CD4-positive, alpha-beta memory T cell (primary cell): ENCODE measurements at places on chromosomes 16 and 17.

- no peak for DNase-seq
These were observed 171.9 kb downstream of the ENGASE start for GRCh38 chr17:79246225-79247190.

- DNase-seq, result no peak
These were observed 100.5 kb downstream of the MSI2 start for GRCh38 chr17:57356719-57357391.

DNA sequence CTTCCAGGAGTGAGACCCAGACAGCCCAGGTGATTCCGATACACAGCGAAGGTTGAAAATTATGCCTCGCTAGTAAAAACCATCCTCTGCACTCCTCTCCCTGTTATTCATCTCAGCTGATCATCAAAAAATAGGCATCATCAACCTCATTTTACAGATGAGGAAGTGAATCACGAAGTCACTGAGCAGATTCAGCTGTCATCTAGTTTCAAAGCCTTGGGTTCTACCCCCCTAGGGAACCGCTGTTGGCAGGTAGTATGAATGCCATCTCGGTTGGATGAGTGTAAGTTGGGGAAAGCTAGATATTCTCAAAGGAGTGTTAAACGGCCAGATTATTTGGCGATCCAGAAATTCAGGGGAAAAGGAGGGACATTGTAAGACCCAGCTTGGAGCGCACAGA is 2.0 kb downstream of the CRYM start:
- no peak for DNase-seq

- DNase-seq, result no peak
These were observed 42.6 kb downstream of the SOCS1 start for GRCh38 chr16:11213373-11213772.

DNA sequence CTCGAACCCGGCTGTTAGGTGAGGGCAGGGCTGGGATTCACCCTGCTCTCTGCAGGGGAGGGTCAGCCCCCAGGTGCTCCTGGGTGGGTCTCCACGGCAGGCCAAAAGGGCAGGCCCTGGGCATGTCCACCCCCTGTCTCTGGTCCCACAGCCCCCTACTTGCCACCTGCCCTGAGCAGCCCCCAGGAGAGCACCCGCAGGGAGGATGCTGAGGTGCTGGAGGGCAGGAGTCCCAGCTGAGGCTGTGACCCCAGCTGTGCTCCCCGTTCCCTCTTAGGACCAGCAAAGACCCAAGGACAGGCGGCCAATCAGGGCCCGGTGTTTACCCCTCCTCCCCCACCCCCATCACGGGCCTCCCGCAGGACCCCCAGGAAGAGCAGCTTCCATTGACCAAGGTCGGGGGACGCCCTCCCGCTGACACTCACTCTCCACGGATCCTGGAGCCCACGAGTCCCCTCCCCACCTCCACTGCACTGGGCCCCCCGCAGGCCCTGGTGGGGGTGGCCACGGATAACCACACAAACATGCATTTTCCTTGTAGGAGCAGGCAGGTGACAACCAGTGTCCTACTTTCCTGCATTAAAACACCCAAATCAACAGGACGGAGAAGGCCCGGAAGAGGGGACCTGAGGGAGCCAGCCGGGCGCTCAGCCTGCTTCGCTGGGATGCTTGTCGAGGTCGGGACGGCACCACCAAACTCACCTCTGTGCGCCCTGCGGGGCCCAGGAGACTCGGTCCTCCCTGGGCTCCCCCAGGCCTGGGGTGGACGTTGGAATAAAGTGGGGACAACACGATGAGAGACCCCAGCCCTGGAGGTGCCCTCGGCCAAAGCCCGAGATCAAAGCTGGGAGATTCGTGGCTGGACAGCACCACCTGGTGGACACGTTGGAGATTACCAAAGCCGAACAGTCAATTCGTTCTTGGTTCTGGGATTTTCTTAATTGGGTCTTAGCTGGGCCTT is 22.5 kb upstream of the ENPP7 start:
- peak; percentile 53 for DNase-seq

GRCh38 chr16:66154801-66155200 is 211.7 kb upstream of the CDH5 start:
- no peak for DNase-seq

GRCh38 chr17:2380226-2380922 is 20.5 kb downstream of the MNT start:
- DNase-seq, result no peak

DNA sequence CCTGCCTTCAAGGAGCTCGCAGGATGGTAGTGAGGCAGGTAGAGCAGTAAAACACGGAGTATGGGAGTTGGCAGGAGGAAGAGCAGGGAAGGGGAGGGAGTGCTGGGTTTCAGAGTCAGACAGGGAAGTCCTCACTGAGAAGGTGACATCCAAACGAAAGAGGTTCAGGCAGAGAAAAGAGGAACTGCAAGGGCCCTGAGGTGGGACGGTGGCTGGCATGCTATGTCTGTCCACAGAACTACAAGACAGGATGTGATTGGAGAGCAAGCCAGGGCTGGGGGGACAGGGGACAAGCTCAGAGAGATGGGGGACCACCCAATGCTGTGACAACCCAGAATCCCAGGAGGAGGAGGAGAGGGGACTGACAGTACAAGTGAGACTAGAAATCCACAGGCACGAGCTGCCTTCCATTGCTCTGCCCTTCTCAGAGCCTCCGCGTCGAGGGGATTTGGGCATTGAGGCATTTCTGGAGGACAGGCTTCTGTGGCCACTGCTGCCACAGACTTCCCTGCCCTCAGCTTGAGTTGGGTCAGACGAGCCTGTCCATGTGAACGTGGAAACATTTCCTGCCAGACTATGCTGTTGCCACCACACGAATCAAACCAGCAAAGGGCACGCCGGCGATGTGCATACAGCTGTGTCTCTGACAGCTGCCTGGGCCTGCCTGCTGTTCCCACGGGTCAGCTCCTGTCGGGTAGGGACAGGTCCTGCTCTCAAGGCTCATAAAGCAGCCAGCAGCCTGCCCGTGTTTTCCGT is 100.1 kb downstream of the RAB11FIP4 start:
- DNase-seq, result no peak

DNA sequence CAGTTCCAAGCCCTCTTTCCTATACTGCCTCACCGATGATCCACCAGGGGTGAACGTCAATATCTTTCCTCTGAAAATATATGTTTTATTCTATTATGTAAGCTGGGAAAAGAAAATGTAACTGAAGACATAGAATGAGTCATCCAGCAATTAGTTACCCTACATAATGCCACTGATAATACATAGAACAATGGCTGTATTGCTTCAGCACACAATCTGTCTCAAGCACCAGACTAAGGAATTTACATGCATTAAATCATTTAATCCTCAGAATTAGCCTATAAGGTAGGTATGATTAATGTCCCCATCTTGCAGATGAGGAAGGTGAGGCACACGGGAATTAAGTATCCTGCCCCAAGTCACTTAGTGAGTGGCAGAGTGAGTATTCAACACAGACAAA is 472.8 kb downstream of the TOX3 start:
- no peak for DNase-seq

- DNase-seq, result no peak
These were observed 567 bp downstream of the HSD17B1 start for GRCh38 chr17:42553161-42553818.

DNA sequence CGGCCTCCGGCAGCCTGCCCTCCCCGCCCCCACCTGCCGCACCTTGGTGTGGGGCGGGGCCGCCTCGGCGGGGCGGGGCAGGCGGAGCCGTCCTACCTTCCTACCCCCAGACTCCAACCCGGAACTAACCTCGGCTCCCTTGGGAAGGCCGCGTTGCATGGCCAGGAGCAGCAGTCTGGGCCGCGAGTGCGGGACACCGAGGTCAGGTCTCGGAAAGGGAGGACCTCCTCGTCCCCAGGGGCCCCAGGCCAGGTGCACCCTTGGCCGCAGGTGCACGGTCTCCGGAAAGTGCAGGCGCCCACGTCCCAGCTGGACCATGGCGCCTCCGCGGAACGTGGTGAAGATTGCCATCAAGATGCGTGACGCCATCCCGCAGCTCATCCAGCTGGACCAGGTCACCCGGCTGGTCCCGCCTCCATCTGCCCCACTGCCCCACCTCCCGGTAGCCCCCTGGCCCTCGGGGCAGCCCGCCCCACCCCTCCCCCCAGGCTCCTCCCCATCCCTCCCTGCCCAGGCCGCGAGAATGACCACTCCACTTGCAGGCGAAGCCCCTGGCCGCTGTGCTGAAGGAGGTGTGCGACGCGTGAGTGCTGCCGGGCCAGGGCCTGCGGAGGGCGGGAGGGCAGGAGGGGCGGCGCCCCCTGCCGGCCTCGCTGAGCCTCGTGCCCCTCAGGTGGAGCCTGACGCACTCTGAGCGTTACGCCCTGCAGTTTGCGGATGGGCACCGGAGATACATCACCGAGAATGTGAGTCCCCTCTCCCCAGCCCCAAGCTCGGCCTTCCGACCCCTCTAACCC is at the start of gene ELMO3:
TSS of gene ELMO3 (plus strand) at position 121 of the 797 bp plus-strand sequence. CDS start at position 317, 196 bp downstream.
- DNase-seq, result no peak

DNA sequence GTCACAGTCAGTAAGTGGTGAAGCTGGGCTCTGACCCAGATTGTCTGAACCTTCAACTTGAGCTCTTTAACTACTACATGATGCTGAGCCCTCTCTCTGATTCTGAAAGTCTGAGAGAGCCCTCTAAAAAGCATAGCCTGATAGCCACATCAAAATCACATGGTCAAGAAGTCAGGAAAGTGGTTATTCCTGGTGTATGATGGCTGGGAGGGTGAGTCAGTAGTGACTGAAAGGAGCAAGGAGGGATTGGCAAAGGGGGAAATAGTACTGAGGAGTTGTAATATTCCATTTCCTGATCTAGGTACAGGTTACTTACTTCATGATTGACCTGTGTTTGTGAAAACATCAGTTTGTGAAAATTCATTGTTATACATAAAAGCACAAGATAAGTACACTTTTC is 89.1 kb downstream of the SSH2 start:
- no peak for DNase-seq

DNA sequence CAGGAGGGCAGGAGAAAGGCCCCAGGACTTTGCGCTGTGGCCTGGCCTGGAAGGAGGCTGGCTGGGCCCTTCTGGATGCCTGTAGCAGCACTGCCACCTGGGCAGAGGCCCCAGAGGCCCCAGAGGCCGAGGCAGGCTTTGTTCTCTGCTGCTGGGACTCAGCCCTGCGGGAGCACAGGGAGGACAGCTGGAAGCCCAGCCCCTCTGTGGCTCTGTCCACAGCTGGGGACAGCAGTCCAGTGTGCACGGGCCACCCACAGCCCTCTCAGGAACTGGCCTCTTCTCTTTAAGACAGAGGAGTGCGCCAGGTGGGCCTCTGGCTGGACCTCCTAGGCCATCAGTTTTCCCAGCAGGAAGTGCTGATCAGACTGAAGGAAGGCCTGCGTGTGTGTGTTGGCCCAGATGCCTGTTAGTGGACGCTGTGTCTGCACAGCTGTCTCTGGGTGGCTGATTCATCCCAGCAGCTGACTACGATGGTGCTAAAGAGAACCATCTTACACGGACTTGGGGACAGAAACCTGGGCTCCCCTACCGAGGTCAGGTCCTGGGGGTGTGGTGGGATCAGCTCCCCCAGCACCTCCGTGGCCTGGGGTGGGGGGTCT is 26.9 kb upstream of the ZNF750 start:
- DNase-seq, result no peak
